ENCODE measurements at places on chromosomes 16 and 17.

GRCh38 chr17:6796887-6797490 is 21.0 kb downstream of the FBXO39 start:
- no peak for DNase-seq

DNA sequence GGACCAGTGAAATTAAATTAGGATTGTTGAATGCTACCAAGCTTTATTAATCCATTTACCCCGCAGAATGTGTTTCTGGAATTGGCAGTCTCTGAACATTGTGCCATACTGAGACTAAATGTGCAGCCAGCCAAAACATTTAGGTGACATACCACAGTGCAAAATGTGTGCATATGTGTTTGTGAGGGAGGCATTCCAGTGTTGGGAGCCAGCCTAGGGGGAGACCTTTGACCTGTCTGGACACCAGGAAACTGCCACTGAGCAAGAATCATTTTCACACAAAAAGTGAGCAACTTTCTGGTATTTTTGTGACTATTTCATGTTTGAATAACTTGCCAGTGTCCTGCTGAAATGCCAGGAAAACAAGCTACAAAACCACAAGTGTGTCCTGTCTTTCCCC is 64.7 kb upstream of the SLC12A3 start:
- DNase-seq, result no peak

- no peak for DNase-seq
Observed at GRCh38 chr16:68406458-68407152, 41.7 kb downstream of the SMPD3 start.

GRCh38 chr16:30896889-30897733 is 697 bp downstream of the CTF1 start:
- peak; percentile 87 for DNase-seq

GRCh38 chr17:63116967-63117830 is 151.2 kb downstream of the TANC2 start:
- no peak for DNase-seq

GRCh38 chr17:59633658-59634359 is 14.1 kb downstream of the CLTC start:
- DNase-seq, result no peak

Measured in stimulated activated CD8-positive, alpha-beta memory T cell treated with anti-CD3 and anti-CD28 coated beads, Interleukin-4, amount 100 ng/mL, for 48 hours (primary cell).